NCI-H1436 treated with DMSO at 0.1 percent for 48 hours (cell line): ENCODE measurements at places on chromosomes 1 and 21.

- DNase-seq = no peak
Measured at GRCh38 chr21:35824136-35824535, 236.2 kb downstream of the SETD4 start.

GRCh38 chr1:245126530-245126929 is 28.3 kb upstream of the KIF26B start:
- no peak for DNase-seq

- DNase-seq = no peak
Measured at GRCh38 chr1:222643606-222643937, 25.7 kb downstream of the MIA3 start.

- DNase-seq = no peak
Measured at GRCh38 chr1:30639881-30640452, 83.4 kb downstream of the MATN1 start.

- no peak for DNase-seq
Measured at GRCh38 chr1:117836069-117836468, 93.4 kb downstream of the GDAP2 start.

DNA sequence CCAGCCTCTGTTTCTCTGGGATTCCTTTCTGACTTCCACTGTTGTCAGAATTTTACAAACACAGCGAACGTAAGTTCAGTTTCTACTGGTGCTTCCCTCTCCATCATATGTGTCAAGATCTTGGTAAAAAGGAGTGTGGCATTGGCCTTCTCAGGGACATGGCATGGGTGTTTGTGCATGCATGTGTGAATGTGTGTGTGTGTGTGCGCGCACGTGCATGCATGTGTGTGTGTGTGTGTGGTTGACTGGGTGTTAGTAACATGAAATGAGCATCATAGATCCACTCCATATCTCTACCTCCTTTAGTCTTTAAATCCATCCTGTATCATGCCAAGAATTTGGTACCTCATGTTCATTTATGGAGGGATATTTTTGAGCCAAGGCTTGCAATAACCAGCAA is 411.3 kb downstream of the NPHP4 start:
- no peak for DNase-seq
